ENCODE measurements at places on chromosomes 16 and 17.

DNA sequence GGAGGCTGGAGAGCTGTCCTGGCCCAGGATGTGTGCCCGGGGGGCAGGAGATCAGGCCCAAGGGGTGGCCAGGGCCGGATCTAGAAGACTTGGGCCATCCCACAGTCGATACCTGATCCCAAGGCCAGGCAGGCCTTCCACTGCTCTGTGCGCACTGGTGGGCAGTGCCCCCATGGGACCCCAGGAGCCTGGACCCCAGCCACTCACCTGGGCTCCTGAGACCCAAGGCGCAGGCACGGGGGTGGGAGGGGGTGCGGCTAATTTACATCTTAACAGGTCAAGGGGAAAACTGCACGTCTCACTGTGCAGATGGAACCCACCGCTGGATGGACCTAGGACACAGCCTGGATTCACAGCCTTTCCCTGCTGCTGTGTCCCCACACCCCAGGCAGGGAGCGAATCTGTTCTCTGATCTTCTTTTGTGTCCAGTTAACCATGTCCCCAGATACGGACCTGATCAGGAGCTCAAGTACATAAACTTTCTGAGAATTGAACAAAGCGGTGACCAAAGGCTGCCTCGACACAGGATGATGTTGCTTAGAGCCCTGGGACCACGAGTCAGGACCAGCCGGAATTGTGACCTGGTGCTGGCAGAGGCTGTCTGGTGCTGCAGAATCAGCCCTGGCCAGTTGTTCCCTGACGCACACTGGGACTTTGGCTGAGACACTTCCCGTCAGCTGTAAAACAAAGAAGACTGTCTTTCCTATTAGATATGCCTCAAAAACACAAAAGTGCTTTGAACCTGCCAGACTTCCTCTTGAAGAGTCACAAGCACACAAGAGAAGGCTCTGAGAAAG lies 60.6 kb downstream of the TNFRSF13B start:
- no peak for DNase-seq

GRCh38 chr17:80984749-80985148 lies 6.9 kb upstream of the CHMP6 start:
- DNase-seq, result no peak

- no peak for DNase-seq
These were observed 78.0 kb upstream of the ZNF750 start for GRCh38 chr17:82917699-82918345.

GRCh38 chr16:12503191-12503590 lies 300.5 kb downstream of the CPPED1 start:
- DNase-seq, result peak; percentile 69

DNA sequence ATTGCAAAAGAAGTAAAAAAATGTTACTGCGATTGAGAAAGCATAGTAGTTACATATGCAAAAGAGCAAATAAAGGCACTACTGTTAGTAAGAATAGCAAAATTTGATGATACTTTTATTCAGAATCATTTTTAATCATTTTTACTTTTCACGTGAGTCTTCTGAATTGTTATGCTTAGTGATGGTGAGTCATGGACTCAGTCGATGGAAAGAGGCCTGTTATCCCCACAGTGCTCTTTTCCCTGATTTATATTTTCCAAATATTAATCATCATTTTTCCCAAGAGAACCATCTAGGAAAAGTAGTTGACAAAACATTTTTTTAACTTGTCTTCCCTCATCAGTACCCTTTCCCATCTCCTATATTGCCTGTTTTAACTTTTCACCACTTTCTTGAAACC lies 181.1 kb downstream of the CHD9 start:
- DNase-seq, result no peak

GRCh38 chr17:27514595-27515413 lies 58.6 kb downstream of the KSR1 start:
- no peak for DNase-seq

- no peak for DNase-seq
These were observed 30.4 kb upstream of the SMPD3 start for GRCh38 chr16:68478526-68479250.

DNA sequence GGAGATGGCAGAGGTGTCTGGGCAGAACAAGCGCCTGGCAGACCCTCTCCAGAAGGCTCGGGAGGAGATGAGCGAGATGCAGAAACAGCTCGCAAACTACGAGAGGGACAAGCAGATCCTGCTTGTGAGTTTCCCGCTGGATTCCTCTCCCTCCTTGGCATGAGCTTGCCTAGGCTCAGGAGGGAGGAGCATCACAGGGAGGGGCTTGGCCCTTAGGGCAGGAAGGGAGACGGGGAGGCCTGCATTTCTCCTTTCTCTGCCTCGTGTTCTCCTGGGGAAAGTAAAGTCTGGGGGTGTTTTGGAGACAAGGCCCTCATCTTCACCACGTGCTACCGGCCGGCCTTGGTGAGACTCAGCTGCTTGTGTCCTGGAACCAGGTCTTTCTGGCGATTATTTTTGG lies 18.0 kb upstream of the DBNDD1 start:
- no peak for DNase-seq

DNA sequence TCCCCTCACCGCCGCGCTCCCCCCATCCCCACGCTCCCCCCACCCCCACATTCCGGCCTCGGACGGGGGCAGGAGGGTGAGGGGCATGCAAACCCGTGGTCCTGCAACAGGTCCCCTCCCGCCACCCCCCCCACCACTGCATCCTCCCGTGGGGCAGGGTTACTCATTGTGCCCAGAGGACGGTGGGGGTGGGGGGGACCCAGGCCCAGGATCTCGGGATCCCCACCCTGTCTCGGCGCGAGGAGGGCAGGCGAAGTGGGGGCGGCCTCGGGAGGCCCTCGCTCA lies 8.5 kb downstream of the SLC22A31 start:
- no peak for DNase-seq

GRCh38 chr17:27627514-27627913 lies 3.5 kb upstream of the LGALS9 start:
- DNase-seq, result no peak

DNA sequence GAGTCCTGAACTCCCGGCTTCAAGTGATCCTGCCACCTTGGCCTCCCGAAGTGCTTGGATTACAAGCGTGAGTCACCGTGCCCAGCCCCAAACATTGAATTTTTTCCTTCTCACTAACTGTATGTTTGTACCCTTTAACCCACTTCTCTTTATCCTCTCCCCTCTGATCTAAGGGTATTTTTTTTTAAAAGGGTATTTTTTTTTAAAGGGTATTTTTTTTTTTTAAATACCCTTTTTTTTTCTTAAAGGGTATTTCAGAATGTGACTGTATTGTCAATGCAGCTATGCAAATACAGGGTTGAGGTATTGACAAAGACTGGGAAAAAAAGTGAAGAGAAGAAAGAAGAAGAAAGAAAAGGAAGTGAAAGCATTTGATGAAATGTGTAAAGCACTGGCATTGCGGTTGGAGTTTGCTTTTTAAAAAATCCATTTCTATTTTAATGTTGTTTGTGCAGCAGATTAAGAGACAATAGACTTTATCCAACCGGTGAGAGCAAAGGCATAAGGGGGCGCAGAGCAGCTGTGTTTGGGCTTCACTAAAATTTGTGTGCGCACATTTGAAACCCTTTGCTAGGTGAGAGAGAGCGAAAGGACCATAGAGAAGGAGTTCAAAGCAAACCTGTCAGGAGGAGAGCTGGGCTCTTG lies 42.4 kb downstream of the SYT17 start:
- no peak for DNase-seq

GRCh38 chr16:70679671-70680494 lies 6.0 kb downstream of the MTSS2 start:
- DNase-seq, result no peak

GRCh38 chr17:57370037-57370581 lies 113.8 kb downstream of the MSI2 start:
- DNase-seq, result no peak

DNA sequence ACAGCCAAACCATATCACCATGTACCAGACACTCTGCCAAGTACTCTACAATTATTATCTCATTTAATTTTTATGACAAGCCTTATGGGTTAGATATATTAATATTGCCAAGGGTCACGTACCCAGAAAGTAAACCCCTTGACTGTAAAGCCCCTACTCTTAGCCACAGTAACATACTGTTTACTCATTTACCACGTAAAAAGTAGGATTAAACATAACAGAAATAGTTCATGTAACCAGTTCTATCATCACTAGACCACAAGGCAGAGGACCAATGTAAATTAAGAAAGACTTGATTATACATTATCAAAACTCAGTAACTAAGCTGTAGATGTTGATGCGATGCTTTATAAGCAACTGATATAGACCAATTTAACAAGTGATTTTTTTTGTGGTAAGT lies 101.5 kb upstream of the CNTNAP4 start:
- no peak for DNase-seq

DNA sequence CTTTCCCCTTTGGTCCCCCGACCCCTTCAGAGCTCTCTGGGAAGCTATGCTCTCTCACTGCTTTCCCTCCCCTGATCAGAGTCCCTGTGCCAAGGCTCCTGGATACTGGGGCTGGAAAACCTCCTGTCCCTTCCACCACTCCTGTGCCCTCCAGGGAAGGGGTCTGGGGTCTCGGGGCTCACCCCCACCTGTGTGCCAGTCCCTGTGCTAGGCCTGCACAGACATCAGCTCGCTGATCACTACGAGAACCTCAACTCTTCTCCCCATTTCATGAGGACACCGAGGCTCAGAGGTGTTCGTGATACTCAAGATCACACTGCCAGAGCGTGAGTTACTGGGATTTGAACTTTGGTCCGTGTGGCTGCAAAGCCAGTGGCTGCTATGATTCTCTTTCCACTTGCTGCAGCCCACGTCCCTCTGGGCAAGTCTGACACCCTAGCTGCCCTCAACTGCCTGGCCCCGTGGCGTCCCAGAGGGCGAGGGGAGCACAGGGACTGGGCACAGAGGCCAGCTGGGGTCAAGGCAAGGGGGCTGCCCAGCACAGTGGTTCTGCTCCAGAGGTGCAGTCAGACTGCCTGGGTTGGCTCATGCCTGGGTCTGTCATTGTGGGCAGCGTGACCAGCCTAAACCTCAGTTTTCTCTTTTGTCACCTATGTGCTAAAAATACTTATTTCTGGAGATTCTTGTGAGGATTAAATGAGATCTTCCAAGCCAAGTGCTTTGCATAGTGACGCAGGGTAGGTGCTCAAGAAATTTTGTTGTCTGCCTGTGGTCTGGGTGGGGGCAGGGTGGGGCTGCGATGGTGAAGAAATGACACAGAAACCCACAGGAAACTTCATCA lies 43.8 kb upstream of the TOB1 start:
- no peak for DNase-seq

DNA sequence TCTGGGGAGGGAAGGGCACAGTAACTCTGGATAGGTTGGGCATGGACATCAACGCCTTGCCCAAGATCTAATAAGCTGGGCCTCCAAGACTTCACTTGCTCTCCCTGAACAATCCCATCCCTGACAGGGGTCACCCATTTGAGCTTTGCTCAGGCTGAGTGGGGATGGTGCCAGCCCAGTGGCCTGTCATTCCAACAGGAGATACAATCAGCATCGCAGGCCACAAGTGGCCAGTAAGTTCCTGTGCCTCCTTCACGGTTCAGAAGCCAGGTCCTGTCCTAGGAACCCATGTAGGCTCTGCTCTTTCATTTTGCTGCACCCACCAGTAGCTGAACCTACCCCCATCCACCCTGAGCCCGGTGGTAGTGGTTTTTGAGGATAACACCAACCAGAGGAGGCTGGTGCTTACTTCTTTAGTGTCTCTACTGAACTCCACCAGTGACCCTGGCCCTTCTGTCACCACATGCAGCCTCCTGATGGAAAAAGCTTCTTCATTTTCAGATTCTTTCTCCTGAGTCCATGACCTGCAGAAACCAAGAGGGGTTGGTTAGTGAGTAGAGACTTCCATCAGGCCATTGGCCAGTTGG lies 14.9 kb downstream of the PLEKHG4 start:
- DNase-seq, result no peak

- DNase-seq, result no peak
These were observed 348.7 kb upstream of the TNRC6C start for GRCh38 chr17:77609553-77610517.

DNA sequence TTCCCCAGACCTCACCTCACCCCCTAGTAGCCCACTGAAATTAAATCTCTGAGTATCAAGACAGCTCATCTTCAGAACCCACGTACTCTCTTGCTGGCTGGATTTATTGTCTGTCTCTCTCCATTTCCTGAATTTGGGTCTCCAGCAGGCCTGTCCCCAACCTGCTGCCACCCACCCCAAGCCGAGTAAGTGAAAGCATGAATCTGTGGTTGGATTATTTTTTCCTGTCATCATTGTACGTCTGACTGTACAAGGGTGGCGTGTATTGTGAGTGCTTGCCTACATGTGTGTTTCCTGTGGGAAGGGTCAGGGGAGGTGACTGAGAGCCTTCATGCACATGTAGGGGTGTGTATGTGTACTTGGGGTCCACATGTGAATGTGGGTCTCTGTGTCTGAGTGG lies 5.4 kb downstream of the TNP2 start:
- DNase-seq, result no peak

DNA sequence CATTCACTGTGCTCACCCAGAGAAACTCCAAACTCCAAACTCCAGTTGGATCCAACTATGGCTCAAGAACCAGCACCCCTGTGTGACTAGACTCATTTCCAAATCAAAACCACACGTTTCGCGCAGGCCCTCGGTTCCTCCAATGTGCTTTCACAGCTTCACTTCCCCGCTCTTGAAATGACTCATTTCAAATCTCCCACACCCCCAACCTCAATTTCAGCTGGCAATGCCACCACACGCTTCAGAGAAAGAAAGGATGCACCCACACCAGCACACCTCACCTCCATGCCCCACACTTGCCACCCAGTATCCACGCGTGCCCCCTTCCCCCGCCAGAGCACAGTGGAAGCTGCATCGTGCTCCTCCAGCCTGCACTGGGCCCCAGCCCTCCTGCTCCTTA lies 9.0 kb downstream of the TMEM92 start:
- no peak for DNase-seq

DNA sequence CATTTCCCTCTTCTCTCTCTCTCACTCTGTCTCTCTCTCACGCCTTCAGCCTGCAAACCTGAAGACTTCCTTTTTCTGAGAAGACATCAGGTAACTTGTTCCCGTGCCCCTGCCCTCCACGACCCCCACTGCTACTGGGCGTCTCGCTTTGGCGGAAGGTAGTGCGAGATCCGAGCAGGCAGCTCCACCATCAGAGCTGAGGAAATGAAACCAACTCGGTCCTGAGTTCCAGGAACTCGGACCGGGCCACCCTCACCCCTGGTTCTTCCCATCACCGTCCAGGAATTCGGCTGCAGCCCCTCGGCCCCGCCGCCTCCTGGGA lies 585 bp downstream of the MLKL start:
- DNase-seq, result no peak
